ENCODE measurements at places on chromosomes 5 and 9.

DNA sequence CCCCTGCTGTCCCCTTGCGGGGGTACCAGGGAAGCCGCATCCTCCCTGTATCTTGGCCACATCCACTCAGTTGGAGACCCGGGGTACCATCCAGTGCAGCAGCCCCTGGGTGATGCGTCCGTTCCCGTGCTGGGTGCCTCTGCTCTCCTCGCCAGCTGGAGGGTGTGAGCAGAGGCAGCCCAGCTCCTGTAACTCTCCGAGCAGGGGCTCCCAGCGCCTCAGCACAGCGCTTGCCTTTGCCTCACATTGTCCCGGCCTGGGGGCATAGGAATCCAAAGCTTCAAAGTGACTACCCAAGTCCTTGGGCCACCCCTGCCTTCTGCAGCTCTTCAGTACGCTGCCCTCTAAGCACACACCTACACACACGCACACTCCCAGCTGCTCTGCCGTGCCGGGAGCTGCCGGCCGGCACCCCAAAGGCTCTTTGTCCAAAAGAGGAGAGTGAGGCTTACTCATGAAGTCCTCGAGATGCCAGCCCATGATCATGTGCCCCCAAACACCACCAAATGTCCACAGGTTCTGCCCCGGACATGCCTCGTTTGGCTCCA lies 733 bp downstream of the ANGPTL2 start:
- DNase-seq, result no peak

DNA sequence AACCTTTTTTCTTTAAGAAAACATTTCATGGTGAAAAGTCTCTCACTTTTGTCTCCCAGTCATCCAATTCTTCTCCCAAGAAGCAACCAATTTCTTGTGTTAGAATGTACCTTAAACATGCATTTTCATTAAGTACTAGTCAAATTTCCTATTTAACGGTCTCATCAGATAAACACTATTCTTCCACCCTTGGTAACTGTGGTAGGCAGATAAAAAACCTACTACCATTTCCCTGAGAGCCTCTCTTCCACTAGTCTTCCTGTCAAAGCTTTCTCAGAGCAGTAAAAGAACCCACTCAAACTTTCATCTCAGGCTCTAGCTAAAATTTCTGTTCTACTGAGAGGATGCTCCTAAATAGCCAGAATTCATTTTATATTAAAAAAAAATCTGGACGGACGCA lies 10.9 kb downstream of the GNE start:
- DNase-seq, result no peak

- no peak for DNase-seq
Measured at GRCh38 chr9:110334871-110335270, 2.8 kb downstream of the TXNDC8 start.

GRCh38 chr9:19583890-19584289 lies 175.1 kb downstream of the ACER2 start:
- no peak for DNase-seq

DNA sequence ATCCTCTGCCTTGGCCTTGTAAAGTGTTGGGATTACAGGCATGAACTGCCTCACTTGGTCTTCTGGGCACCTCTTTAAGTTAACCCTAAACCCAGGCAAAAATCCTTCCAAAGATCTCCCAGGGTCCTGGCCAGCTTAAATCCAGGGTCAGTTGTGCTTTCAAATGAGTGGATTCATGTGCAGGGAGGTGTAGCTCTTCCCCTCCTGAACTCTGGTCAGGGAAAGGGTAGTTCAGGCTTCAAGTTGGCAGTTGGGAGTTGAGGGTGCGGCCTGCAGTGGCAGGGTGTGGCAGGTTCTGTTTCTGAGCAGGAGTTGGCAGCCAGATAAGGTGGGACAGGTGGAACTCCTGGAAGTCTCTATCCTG lies 3.6 kb downstream of the HNRNPAB start:
- DNase-seq, result no peak

- DNase-seq, result no peak
Measured at GRCh38 chr5:6734243-6734700, 21.0 kb downstream of the TENT4A start.

- DNase-seq, result no peak
Measured at GRCh38 chr5:53368516-53368915, 111.9 kb upstream of the FST start.

DNA sequence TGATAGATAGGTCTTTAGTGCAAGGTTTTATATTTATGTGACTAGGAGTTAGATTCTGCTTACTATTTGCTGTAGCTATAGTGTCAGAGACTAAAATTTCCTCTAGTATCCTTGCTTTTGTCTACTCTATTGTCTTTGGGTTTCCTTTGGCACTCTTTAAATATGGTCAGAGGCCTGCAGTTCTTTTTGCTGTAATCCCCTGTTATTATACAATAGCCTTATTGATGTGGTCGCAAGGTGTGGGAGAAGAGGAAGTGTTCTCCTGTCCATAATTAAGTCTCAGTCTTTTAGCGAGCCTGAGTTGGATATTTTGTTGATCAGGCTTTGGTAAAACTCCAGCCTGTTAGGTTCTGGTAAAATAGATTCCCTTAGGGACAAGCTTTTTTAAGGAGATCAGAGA lies 34.9 kb downstream of the LURAP1L start:
- DNase-seq, result no peak

DNA sequence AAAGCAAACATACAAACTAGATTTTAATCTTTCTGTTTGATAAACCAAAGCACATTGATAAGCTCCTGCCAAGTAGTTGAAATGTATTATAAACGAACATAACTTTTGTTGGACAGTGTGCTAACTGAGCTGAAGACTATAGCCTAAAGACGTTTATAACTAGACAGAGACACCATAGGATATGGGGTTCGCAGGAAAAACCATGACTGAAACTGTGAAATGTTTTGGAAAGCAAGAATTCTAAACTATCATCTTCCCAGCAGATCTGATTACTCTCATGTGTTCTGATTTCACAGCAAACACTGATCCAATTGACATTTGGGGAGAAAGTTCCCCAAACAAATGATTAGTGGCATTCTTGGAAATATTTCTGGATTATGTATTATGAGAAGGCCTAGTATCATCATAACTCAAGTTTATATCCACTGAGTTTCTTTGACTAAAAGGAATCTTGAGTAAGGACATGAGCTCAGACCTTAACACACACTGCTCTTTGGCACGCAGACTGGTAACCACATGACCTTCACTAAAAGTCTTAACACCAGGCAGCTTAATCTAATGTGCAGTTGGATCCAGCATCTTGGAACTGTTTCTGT lies 375.2 kb downstream of the ZNF608 start:
- no peak for DNase-seq

DNA sequence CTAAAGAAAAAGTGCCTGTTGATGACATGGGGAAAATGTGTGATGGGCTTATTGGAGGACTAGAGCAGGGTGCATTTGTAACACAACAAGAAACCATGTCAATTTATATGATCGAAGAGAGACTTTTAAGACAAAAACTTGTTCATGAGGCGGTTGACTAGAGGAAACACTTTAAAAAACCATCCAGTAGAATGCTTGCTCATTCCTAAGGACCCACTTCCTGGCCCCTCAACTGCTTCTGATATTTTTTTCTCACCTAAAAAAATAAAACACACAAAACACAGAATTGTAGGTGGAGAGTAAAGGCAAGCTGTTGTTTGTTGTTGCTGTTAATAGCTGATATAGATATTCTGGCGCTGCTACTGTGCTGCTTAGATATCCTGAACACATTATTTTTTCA lies 50.6 kb downstream of the SPIN1 start:
- DNase-seq, result no peak

DNA sequence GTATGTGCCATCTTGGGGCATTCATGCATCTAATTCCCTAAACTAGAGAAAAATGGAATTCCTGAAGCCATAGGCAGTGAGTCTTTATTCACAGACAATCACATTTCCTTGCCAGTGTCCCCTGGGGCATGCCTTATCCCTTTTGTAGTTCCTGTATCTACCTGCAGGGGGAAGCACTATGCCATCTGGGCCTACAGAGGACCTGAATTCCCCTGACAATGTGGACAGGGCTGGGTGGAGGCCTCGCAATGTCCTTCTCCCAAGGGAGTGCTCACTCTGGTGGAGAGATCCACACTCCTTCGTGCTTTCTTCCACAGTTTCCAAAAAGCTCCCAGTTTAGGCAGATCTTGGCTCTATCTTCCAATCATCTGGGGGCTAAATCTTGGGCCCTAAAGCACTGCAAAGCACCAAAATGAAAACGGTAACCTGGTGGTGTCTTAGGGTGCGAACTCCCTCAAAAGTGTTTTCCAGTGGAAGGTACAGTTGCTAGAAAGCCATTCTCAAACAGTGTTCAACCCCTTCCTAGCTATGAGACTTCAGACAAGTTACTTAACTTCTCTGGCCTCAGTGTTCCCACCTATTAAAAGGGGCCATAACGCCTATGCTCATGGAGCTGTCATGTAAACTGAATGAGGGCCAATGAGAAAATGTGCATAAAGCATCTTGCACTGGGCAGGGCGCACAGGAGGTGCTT lies 17.5 kb downstream of the WHRN start:
- peak; percentile 69 for DNase-seq

DNA sequence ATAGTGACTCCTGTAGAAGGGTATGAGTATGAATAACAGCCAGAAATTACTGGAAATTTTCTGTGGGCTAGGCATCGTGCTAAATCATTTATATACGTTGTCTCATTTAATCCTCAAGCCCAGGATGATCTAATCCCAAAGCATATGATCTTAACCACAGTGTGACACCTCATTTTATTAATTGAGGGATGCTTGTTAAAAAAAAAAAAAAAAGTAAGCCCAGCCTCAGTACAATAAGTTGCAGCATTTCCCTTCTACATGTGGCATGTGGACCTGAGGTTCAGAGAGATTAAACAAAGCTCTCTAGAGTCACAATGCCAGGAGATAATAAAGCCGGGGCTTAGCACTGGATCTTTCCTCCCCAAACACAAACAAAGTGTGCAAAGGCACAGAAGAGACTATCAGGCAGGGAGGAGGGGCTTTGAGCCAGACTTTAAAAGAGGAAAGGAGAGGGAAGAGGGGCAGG lies 49.5 kb downstream of the KLF4 start:
- DNase-seq, result no peak

- no peak for DNase-seq
Measured at GRCh38 chr5:131475541-131475941, 159.5 kb downstream of the RAPGEF6 start.

DNA sequence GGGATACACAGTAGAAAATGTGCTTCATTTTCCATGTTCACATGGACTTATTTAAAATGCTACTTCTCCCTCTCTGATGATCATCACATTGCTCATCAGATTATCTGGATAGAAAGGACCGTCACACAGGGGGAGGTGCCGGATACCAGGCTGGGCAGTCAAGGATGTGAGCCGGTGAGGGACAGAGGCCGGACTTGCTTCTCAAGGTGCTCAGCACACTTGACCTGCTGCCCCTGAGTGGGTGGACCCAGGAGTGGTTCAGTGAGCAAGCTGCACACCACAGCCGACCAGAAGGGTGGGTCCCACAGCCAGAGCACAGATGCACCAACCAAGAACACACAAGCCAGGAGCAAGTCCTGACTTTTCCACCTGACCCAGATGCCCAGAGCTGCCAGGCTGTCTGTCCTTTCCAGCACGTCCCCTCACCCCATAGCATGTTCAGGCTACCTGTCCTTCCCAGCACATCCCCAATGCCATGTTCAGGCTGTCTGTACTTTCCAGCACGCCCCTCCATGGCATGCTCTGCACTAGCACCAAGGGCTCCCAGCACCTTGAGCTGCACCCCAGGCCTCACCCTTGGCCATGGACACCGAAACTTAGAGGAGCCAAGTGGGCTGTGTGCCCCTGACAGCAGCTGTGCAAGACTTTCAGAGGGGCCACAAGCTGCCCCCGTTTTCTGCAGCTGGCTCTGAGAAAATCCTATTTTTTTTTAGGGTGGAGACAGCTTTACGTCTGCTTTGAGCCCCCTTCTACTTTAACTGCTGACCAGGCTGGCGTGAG lies 77.8 kb downstream of the SECISBP2 start:
- DNase-seq, result no peak

GRCh38 chr9:12274577-12274976 lies 418.6 kb upstream of the TYRP1 start:
- DNase-seq, result no peak

GRCh38 chr5:92907938-92908606 lies 672.9 kb downstream of the NR2F1-AS1 start:
- no peak for DNase-seq

GRCh38 chr5:55694152-55694830 lies 17.8 kb downstream of the SLC38A9 start:
- DNase-seq, result no peak

DNA sequence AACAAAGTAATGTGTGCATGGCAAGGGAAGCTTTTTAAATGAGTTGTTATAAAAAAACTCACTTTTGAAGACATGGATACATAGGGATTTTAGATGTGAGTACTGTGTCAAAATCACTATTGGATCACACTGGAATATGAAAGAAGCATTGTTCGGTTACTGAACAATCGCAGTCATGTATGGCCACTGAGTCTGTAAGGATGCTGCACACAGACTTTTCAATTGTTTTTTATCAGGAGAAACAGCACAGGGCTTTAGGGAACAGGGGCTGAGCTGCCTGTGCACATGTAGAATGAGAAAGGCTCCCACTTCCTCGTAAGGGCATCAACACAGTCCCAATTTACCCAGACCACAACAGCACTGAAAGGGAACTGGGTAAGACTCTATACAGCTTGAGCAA lies 1333.9 kb upstream of the DMAC1 start:
- no peak for DNase-seq

GRCh38 chr5:14713476-14714390 lies 49.2 kb downstream of the OTULIN start:
- DNase-seq, result peak; percentile 7

- no peak for DNase-seq
Measured at GRCh38 chr9:38207247-38207778, 138.3 kb upstream of the SHB start.

GRCh38 chr9:135353935-135354334 lies 125.6 kb upstream of the PPP1R26 start:
- DNase-seq, result no peak

- DNase-seq, result no peak
Measured at GRCh38 chr5:135271533-135272310, 127.3 kb downstream of the MACROH2A1 start.

GRCh38 chr9:13734601-13735000 lies 455.1 kb upstream of the MPDZ start:
- no peak for DNase-seq
